Stimulated activated CD8-positive, alpha-beta memory T cell treated with anti-CD3 and anti-CD28 coated beads, Interleukin-2, amount 100 ng/mL, for 1 hour (primary cell): ENCODE measurements at places on chromosomes 7 and 10.

GRCh38 chr7:24978843-24979469, 1.0 kb downstream of the OSBPL3 start:
- no peak for DNase-seq

DNA sequence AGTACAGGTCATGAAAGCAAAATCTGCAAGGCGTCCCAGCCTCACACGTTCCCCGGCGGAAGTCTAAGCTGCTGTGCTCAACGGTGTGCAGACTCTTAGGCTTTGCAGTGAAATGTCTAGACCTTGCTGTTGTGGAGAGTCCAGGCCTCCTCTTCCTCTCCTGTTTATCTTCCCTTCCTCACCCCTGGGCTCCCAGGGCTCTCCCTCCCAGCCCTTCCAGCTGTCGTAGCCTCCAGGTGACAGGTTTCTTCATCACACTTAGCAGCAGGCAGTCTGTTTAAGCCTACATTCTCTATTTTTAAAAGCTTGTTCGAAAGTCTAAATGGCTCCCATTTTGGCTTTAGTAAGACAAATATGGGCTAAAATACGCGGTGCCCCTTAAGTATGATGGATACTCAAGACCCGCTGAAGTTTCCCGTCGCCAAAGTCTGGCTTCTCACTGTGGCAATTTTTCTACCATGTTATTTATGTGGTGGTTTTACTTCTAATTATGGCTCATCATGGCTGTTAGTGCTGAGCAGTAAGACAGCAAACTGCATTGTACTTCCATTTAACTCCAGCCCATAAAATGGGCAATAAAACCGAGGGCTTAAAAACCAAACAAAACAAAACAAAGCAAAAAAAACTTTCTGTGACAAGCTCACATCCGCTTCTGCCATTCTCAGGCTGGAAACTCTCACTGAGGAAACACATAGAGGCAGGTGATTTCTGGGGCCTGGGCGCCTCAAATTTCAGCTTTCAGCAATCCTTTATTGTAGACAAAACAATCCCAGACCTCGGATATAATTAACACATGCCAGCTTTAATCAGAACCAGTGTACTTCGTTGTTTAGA, 243.2 kb downstream of the SNX10 start:
- no peak for DNase-seq

DNA sequence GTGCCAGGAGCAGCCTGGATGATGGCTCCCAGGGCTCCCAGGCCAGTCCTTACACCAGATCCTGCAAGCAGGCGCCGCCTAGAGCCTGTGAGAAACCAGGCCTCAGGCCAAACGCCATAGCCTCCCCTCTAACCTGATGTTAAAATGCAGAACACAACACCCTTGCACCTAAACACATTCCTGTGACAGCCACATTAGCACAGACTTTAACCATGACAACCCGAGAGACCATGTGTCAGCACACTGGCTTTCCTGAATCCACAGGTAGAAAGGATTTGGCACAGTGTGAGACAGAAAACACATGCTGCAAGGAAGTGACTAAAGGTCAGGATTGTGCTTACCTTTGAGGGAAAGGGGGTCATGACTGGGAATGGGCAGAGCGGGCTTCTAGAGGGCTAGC, 59.9 kb downstream of the SGMS1 start:
- DNase-seq: no peak

GRCh38 chr7:40680657-40681056, 545.9 kb downstream of the SUGCT start:
- no peak for DNase-seq

GRCh38 chr7:80386686-80387085, 125.2 kb downstream of the GNAT3 start:
- no peak for DNase-seq

DNA sequence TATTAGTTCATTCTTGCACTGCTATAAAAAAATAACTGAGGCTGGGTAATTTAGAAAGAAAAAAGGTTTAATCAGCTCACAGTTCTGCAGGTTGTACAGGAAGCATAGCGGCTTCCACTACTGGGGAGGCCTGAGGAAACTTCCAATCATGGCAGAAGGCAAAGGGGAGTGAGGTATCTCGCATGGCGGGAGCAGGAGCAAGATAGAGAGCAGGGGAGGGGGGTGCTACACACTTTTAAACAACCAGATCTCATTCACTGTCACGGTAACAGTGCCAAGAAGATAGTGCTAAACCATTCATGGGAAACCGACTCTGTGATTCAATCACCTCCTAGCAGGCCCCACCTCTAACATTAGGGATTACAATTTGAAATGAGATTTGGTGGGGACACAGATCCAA, 11.6 kb downstream of the ADAMTS14 start:
- no peak for DNase-seq

DNA sequence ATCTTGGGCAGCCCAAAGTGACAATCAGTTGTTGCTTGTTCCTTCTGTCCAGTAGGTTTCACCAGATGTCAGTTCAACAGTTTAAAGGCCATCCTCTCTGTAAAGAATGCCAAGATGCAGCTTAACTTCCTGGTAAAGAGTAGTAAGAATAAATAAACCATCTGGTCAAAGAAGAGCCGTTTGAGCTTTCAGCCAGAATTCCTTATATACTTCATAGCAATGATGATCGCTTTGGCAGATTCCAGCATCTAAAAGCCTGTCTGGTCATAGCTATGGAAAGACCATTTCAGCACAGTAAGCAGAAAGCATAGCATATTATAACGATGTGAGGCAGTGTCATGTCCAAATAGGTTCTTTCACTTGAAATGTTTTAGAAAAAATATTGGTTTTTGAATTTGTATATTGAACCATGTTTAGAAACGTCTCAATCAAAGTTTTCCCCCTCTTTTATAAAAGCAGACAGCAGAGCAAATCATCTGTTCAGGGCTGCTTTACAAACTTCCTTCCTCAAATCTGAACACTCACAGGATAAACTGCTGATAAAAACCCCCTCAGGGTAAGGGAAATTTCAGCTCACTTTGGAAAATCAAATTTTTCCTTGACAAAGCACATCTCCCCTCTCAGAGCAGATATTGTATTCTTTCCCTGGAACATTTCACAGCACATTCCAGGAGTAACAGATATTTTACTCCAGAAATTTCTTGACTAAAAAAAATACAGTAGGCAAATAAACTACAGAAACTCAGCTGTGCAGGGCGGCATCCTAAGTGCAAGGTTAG, 184.1 kb downstream of the NOC3L start:
- no peak for DNase-seq

GRCh38 chr7:155456738-155457543, 988 bp upstream of the EN2 start:
- DNase-seq: no peak

GRCh38 chr10:114034923-114035645, 8.6 kb upstream of the ADRB1 start:
- no peak for DNase-seq

DNA sequence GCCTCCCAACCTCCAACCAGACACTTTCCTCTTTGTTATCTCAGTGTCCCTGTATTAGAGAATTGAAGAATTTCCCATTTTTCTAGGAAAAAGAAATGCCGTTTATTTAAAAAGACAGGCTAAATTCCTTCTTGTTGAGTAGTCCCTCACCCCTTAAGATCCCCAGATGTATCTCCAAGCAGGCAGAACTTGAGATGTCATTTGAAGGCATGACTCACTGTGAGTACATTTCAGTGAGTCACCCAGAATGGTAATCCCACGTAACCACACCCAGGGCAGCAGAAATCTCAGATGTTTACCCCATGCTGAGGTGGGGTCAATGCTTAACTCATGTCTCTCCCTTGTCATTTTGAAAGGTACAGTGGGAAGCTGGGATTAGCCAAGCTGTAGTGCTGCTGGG, 4.4 kb downstream of the ZNF655 start:
- DNase-seq: no peak

DNA sequence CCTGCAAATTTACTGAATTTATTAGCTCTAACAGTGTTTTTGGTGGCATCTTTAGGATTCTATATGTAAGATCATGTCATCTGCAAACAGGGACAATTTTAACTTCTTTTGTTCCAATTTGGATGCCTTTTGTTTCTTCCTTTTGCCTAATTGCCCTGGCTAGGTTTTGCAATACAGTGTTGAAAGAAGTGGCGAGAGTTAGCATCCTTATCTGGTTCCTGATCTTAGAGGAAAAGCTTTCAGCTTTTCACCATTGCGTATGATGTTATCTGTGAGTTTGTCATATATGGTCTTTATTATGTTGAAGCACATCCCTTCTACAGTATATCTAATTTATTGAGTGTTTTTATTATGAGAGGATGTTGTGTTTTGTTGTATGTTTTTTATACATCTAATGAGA, 301.4 kb downstream of the PTPRN2 start:
- no peak for DNase-seq

DNA sequence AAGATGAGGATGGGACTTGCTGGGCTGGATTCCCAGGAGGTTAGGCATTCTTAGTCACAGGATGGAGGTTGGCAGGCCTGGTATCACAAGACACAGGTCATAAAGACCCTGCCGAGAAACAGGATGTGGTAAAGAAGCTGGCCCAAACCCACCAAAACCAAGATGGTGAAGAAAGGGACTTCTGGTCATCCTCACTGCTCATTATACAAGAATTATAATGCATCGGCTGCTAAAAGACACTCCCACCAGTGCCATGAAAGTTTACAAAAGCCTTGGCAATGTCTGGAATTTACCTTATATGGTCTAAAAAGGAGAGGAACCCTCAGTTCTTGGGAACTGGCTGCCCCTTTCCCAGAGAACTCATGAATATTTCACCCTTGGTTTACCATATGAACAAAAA, 345.5 kb upstream of the POM121L12 start:
- no peak for DNase-seq

- DNase-seq: no peak
Measured at GRCh38 chr7:38306171-38306570, 32.7 kb upstream of the TARP start.

DNA sequence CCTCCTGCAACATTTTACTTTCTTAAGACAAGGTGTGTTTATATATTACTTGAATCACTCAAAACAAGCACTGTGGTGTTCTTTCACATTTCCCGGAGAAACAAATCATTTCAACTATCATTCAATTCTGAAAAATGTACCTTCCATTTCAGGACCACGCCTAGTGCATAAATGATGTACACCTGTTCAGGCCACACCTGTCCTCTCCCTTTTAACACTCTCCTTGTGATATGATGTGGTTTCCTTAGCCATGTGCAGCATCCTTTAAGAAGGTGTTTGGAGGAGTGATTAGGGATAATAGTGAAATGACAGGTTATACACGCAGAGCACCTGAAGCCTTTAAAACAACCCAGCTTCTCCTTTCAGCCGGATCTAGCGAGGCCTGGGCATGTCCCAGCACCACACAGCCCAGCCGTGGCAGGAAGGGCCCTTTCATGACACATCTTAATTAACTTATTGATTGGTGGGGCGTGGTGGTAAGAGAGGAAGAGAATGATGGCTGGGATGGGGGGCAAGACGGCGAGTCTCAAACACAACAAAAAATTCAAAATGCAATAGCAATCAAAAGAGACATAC, 26.9 kb downstream of the ABLIM1 start:
- no peak for DNase-seq

GRCh38 chr10:92901819-92902251, 53.5 kb downstream of the EXOC6 start:
- DNase-seq: no peak

- no peak for DNase-seq
Measured at GRCh38 chr10:97028126-97028831, 157.5 kb downstream of the SLIT1 start.

- no peak for DNase-seq
Measured at GRCh38 chr7:151139791-151140190, 27.7 kb downstream of the GBX1 start.

DNA sequence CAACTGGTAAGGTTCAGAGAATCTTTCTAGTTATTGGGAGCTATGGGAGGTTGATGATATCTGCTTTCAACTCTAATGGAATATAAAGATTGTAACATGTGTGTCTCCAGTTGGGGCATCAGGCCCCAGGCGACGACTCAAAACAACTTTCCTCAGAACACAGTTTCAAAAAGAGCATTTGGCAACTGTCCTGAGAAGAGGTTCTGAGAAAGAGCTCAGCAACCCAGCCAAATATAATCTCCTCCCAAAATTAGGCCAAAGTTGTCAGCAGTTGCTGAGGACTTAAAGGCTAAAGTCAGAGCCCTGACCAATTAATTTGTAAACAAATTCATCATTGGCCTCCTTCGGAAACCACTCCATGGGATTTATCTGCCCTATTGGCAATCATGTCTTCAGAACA, 251.1 kb upstream of the NFE2L3 start:
- DNase-seq: no peak

GRCh38 chr10:30057894-30058556, 1.4 kb downstream of the JCAD start:
- DNase-seq: no peak

GRCh38 chr7:77253151-77253550, 53.5 kb upstream of the FGL2 start:
- no peak for DNase-seq
